ENCODE measurements at places on chromosomes 7 and 10.

- DNase-seq, result no peak
Measured at GRCh38 chr7:10038351-10038750, 935.3 kb upstream of the PHF14 start.

- no peak for DNase-seq
Measured at GRCh38 chr10:110147961-110148360, 59.4 kb upstream of the MXI1 start.

DNA sequence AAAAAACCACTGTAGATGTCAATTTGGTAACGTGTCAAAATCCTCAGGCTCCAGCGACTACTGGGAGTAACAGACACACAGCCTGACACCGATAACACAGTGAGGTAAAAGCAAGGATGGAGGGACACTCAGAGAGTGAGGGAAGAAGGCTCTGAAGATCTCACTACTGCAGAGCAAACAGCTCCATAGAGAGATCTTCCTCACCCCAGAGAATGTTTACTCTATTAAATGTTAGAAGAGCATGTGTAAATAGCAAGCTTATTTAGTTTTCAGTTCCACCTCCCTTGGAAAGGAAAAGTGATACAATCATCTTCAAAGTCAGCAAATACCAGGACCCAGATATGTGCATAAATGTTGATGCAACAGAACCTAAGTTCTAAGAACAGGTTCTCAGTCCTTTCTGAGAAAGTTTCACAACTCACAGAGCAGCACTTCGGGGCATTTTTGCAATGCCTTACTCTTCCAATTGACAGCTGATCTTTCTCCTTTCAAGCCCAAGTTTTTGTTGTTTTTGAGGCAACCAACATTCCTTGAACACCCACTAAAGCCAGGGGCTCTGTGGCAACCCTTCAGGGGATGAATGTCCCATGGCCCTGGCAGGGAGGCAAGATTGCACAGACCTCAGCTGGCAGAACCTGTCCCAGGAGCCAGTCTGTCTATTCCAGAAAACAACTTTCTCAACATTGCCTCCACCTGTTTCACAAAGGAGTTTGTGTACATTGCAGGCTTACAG lies 177.4 kb downstream of the SFMBT2 start:
- peak; percentile 40 for DNase-seq

GRCh38 chr7:113283861-113284260 lies 165.5 kb upstream of the SMIM30 start:
- DNase-seq, result no peak

- no peak for DNase-seq
Measured at GRCh38 chr10:132418527-132419416, 21.8 kb downstream of the PWWP2B start.

DNA sequence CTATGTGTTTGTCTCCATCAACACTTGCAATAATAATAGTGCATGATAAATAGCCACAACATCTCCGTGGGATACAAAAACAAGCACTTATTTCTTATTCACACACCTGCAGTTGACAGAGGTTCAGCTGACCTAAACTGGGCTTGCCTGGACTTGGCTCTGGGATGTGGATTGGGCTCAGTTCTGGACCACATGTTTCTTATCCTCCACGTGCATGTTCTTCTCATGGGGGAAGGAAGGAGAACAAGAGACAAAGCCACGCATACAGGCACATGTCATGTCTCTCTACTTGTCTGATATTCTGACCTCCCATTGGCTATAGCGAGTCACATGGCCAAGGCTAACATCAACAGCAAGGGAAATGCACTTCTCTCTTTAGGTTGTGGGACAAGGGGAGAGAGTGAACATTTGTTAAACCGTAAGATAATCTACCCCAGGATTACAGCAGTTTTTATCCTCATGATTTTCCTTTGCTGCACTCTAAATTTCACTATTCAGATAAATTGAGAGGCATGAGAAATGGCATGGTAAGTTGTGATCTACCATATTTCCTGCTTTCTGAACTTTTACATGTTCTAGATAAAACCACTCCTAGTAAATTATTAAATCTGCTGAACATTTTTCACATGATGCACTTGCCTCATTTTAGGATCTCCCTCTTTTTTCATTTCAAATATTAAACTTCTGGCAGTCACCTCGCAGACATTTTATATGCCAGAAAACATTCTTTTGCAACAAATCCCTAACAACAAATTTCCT lies 33.7 kb downstream of the CFAP58 start:
- no peak for DNase-seq

DNA sequence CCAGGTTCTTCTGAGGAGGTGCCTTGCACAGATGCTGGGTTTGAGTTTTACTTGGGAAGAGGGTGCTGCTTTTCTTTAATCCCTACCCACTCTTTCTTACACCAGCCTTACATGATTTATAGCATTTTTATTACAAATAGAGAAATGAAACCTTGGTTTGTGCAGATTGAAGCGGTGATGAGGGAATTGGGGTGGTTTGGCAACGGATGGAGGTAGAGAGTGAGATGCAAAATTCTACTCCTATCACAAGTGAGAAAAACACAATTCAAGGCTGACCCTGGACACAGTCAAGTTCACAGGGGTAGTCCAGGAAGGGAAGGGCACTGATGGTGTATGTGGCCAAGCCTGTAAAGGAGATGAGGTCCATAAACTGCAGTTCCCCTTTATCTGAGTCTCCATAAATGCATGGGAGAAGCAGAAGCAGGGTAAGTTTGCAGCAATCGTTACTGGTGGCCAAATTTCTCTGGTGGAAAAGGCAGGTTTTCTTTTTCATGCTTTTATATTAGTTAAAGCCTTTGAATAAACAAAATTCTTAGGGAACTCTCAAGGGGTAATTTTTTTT lies 214.3 kb downstream of the JAZF1 start:
- no peak for DNase-seq

DNA sequence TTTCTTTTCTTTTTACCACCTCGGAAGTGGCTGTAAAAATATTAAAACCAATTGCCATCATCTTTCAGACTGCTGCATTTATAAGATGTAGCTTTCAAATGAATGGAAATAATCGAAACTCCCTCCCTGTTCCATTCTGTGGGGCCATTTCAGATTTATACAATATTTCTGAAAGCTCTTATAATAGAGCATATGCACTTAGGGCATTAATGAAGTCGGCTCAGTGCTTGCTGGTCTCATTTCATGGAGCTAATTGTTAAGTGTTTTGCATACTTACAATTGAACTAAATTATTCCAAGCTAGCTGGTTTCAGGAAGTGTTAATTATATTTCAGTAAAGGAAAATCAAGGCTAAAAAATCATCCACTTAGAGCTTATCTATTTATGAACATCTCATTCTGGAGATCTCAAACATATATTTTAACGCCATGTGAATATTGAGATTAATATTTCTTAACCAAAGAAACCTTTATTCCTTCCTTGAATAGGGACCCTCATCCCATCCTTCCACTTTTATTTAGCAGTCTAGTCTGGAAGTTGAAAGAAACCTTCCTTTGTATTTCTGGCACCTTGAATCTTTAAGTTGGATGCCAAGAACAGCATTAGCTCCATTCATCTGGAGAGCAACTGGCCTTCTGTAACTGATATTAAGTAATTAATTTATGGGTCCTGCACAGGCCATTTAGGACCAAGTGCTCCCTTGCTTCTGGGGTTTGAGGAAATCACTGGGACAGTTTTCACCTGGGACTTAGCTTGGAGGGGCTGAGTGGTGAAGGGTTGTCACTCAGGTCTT lies 45.1 kb downstream of the RPS24 start:
- no peak for DNase-seq

DNA sequence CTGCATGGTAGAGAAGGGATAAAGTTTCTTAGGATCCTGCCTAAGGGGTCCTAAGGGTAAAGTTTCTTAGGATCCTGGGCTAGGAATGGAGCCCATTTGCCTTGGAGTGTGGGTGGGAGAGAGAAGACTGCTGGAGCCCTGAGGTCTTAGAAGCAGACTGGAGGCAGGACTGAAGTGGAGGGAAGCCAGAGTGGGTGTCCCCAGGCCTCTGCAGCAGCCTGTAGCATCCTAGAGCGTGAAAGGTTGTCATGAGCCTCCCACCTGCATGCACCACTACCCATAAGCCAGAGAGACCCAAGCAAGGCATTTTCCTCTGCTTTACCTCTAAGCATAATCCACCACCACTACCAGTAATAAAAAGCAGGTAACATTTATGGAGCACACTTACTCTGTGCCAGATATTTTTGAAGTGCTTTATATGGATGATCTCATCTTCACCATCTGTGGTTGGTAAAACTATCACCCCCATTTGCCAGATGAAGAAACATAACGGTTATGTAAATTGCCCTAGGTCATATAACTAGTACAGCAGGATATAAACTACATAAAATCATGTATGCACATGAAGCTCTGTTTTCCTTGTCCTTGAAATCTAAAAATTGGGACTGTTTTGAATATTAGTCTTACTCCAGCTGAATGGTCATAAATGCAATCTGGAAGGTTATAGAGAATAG lies 103.5 kb upstream of the CCDC6 start:
- no peak for DNase-seq

- DNase-seq, result no peak
Measured at GRCh38 chr7:100943693-100944092, 5.6 kb upstream of the MUC3A start.

DNA sequence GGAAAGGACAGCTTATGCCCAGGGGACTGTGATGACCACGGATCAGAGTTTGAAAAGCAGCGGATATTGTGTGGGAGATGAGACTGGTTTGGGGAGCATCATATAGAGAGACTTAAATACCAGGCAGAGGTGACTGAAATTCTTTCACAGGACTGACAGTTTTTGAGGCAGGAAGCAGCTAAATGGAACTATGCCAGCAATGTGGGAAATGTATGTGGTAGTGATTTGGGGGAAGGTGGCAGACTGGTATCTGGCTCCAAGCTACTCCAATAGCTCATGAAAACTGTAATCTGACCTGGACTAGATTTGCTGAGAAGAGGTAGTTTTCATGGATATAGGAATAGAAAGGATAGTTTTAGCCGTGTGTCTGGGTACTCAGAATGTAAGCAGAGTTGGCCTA lies 592.6 kb downstream of the REEP3 start:
- no peak for DNase-seq

DNA sequence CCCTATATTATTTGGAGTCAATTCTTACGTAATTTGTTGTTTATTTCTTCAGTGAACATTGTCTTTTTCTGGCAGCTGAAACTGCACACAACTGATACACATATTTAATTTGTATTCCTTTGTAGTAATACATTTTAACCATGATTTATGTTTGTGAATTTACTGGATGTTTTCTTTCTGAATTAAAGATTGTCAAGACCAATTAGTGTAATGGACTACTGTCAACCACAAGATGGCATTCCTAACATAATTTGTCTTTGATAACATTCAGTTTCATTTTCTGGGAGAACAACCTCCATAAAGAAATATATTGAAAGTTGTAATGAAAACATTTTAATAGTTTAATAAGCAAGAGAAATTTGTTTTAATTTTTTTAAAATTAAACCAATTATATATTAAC lies 10.1 kb downstream of the THNSL1 start:
- no peak for DNase-seq

GRCh38 chr10:121262774-121263430 lies 335.3 kb downstream of the FGFR2 start:
- no peak for DNase-seq

DNA sequence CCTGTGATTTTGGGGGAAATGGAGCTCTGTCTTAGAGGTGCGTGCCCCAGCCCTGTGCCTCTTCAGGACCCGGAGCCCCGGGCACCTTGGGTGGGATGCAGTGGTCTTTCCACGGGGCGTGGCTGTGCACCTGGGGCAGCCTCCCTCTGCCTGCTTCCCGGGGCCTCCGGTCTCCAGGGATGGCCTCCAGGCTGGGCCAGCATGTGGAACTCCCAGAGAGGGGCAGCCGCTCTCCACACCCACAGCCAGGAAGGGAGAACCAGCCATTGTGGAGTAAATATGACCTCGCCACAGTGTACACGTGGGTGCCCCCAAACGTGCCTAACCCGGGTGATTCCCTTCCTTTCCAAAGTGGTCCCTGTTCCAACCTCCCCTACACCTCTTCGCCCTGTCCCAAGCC lies 52.6 kb downstream of the JAKMIP3 start:
- DNase-seq, result no peak

- no peak for DNase-seq
Measured at GRCh38 chr7:127835679-127836078, 183.7 kb downstream of the SND1 start.

DNA sequence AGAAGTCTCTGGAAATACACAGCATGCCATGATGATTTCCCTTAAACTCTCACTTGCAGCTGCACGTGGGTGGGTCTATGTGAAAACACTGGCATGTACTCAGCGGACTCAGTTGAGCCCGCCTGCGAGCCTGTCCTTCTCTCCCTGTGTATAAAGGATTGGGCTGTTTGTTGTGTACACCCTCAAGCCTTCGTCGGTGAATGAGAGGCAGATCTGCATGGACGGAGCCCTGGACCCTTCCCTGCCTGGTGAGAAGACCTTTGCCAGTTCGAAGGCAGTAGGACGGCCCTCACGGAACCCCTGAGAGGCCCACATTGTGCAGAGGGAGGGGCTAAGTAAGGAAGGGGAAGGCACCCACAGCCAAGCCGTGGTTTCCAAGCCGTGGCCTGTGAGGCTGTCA lies 121.2 kb downstream of the WDFY4 start:
- DNase-seq, result no peak

DNA sequence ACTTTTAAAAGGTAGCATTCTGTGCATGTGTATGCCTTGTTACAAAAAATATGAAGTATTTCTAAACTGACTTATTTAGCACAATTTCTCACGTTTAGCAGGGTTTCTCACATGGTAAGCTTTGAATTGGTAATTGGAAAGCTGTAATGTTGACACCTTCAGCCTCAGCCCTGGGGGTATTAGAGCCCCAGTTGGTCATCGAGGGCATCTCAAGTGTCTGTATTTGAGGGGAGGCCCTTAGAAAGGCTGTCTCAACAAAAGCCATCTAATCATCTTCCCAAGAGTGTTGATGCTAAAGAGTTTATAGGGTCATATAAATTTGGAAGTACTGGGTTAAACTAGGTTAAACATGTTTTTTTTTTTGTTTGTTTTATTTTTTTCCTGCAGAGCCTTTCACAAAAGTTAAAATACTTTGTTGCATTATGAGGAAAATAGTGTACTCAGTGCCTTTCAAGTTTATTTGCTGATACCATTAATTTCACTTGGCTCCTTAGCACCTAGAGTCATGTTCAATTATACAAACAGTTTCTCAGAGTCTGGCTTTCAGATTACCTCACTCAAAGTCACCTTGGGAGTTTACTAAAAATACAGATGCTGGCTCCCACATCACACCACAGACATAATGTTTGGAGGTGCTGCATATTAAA lies 134.0 kb downstream of the CD36 start:
- no peak for DNase-seq

- DNase-seq, result no peak
Measured at GRCh38 chr10:6482737-6483357, 97.2 kb downstream of the PRKCQ start.

DNA sequence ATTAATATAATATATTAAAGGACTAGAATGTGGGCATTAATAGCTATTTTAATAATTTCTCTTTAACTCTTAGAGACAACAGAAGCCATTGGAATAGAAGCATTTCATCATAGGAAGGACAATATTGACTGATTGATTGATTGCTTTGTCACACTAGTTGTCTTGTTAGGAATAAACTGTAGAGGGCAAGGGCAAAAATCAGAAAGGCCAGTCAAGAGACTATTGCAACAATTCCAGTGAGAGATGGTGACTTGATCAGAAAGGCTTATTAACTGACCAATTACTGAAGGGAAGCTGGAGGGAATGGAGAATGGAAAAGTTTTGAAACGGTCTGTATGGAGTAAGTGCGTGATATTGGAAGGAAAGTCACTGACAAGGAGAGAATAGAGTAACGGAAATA lies 87.3 kb downstream of the RUNDC3B start:
- no peak for DNase-seq
